Parietal lobe (tissue), 2 donors: ENCODE measurements at places on chromosomes 7 and 10. TPM values are rescaled to one million over a fixed set of nuclear protein-coding genes. Genes with fewer than 3 reads are reported as not detected.

Gene CALHM1
- total RNA-seq: not detected

Gene BMPER
- total RNA-seq: 8.1 TPM

Gene MINDY3
- 107 TPM for total RNA-seq

Gene NRP1
- 90.1 TPM for total RNA-seq

Gene AZGP1
- not detected for total RNA-seq

Gene ATP6V0A4
- total RNA-seq: 0.94 TPM

Gene ASB10
- total RNA-seq: not detected

Gene C10orf71
- not detected for total RNA-seq

Gene TMEM236
- not detected for total RNA-seq

Gene C10orf67
- 0.31 TPM for total RNA-seq

Gene SLC26A4
- 16.0 TPM for total RNA-seq

Gene RAB18
- 96.1 TPM for total RNA-seq

Gene SFTPA1
- not detected for total RNA-seq

Gene HMX3
- not detected for total RNA-seq

Gene LLCFC1
- not detected for total RNA-seq

Gene ACSL5
- total RNA-seq: 1.3 TPM

Gene MYL7
- total RNA-seq: not detected

Gene BICC1
- 4.7 TPM for total RNA-seq

Gene RRP12
- 18.2 TPM for total RNA-seq

Gene HYCC1
- total RNA-seq: 115 TPM

Gene IDI1
- 136 TPM for total RNA-seq

Gene ZNF487
- 21.0 TPM for total RNA-seq

Gene P4HA1
- total RNA-seq: 27.5 TPM

Gene IDI2
- total RNA-seq: not detected

Gene CCDC172
- total RNA-seq: not detected

Gene AOAH
- 5.0 TPM for total RNA-seq

Gene GPER1
- 1.6 TPM for total RNA-seq

Gene ITIH2
- 2.8 TPM for total RNA-seq

Gene VWA2
- 2.8 TPM for total RNA-seq

Gene CACNA2D1
- total RNA-seq: 275 TPM

Gene LDB3
- total RNA-seq: not detected

Gene POLL
- total RNA-seq: 20.3 TPM

Gene PPP3CB
- total RNA-seq: 148 TPM

Gene PDE6C
- not detected for total RNA-seq
